ENCODE measurements at places on chromosomes 4 and X.
A peak's percentile ranks its signal among the peaks of the same experiment; 100 is the strongest.

DNA sequence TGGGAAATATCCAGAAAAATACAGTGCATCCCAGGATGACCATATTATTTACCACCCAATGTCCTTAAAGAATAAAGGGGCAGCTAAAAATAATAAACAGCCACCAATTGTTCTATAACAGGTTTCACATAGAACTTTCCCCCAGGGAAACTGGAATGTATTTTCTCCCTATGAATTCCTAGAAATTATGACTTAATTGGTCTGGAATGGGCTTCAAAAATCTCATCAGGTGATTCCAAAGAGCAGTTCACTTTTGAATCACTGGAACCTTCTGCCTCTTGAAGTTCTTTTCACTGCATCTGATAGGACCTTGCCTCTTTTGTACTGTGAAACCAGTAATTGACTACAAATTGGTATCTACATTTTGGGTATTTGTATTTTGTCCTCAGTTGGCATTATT is 119.3 kb downstream of the ZNF330 start:
- no peak for DNase-seq

DNA sequence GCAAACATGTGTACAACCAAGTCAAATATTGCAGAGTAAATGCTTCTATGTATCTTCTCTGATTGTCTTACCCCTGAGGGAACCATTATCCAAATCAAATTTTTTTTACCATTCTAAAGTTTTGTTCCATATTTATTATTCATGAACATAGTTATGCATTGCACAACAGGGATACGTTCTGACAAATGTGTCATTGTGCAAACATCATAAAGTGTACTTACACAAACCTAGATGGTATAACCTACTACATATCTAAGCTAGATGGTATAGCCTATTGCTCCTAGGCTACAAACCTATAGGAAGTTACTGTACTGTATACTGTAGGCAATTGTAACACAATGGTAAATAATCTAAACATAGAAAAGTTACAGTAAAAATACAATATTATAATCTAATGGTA is 23.4 kb downstream of the BEX3 start:
- no peak for DNase-seq

DNA sequence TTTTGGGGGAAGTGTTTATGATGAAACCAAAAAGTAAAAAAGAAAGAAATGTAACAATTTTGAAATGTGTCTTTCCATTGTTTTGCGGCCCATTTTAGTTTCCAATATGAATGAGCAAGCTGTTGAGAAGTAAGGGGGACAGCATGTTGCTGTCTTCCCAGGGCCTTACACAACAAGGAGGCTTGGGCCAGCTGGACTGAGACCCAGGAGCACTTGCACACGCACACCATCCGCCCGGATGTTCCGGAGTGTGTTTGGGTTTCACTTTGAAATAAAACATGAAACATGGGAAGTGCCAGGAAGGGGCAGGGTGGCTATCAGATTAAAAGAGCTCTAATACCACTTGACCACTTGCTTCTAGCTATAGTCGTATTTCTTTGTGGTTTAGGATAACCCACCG is 144.4 kb downstream of the NHS start:
- DNase-seq, result no peak

- no peak for DNase-seq
These were observed 51.2 kb downstream of the TRIML1 start for GRCh38 chr4:188190461-188190860.

DNA sequence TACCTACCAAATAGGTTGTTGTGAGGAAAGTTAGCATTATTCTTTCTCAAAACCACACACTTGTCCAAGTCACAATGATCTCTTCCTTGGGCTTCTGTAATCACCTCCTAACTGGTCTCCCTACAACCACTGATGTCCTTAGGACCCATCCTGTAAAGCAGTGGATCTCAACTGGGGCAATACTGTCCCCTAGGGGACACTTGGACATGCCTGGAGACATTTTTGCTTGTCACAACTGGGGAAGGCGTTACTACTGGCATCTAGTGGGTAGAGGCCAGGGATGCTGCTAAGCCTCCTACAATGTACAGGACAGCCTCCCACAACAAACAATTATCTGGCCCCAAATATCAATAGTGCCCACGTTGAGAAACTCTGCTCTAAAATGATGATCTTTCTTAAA is 118.7 kb upstream of the AP1S2 start:
- no peak for DNase-seq

DNA sequence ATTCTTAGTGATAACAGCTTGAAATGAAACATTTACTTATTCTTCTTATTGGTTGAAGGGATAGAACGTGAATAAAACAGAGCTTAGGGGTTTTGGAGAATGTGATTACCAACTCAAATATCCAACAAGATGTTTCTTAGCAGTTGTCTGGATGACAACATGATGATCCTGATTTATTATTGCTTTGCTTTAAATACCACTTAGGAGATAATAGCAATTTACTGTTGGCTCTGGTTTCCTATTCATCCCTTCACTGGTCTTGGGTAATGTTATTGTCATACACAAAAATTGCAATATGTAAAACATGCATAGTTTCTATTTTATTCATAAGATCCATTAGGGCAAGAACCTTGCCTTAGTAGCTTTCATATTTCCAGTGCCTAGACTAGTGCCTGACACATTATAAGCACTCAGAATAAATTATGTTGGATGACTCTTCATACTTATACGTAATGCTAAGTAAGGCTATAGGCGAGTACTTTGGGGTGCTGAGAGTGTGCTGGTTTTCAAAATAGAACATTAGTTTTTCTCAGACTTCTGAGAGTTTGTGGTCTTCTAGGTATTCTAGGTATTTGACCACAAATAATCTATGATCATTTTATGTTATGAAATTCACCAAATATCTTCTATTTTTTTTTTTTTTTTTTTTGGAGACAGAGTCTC is 58.6 kb upstream of the PGRMC2 start:
- no peak for DNase-seq

DNA sequence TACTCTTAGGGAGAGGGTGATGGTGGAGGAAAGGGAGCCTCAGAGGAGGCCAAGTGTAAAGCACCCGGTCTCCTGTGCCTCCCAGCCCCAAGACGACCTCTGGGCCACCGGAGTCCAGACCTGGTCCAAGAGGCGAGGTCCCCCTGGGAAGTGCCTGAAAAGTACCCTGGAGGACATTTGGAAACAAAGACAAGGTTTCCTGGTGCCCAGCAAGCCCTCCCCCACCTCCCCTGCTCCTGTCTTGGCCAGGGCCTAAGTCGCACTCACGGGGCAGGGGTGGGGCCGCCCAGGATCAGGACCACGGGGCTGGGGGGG is 532 bp upstream of the SH3BP2 start:
- no peak for DNase-seq

- no peak for DNase-seq
These were observed 295.3 kb downstream of the MID1IP1 start for GRCh38 chrX:39096599-39096998.

DNA sequence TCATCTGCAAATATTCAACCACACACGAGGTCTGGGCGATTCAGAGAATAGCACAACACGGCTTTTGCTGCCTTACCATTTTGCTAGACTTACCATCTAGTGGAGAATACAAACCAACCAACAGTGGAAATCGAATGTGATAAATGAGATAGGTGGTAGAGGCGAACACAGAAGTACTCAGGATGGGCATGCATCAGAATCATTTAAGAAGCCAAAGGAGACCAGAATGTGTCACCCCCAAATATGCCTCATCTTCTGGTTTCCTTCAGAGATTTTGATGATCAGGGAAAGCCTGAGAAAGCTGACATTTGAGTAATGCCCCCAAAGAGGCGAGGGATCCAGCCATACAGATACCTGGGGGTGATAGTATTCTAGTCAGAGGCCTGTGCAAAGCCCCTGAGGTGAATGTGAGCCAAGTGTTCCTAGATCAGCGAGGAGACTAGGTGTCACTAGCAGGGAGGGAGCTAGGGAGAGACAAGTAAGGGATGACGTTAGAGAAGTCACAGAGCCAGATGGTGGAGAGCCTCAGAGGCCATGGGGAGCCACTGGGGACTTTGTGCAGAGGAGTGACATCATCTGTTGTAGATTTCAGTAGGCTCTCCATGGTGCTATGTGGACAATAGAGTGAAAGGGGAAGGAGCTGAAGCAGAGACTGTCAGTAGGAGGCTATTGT is 1.7 kb downstream of the MTMR1 start:
- no peak for DNase-seq

DNA sequence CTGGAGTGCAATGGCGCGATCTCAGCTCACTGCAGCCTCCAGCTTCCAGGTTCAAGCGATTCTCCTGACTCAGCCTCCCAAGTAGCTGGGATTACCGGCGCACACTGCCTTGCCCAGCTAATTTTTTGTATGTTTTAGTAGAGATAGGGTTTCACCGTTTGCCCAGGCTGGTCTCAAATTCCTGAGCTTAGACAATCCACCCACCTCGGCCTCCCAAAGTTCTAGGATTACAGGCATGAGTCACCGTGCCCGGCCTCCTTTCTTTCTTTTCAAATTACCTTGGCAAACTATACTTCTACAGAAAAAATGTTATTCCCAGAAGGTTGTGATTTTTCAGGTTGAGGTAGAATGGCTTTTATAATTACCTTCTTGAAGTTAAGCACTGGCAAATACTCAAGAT is 321.9 kb upstream of the PRPS2 start:
- no peak for DNase-seq

DNA sequence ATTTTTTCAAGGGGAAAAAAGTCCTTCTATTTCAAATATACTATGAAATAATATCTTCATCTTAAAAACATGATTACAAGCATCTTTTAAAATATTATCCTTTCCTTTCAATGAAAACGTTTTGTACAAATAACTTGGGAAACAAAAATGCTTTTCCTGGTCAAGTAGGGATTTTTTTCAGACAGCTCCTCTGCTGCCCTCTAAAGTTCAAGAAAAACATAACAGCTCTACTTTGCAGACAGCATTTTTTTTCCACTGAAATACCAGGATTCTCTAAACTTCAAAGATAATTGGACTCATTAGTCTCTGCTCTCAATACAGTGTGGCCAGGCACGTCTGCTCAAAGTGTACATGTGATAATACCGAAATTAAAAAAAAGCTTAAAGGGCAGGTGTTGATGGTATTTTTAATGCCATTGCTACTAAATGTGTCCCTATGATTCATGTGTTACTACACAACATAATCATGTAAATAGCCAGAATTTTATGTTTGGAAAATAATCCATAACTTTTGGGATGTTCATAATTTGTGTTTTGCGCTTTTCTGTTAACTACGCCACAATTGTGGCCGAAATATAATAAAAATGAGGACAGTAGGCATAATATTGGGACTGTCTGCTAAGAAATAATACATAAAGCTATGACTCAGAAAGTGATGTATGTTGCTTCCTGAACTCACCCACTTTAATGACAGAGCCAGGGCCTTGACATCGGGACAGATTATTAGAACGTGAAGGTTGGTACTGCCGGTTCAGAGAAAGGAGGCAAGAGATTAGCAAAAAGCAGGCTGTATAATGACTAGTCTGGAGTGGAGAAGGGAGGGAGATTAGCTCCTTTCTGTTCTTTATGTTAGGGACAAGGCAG is 478.9 kb downstream of the KCNIP4 start:
- DNase-seq, result no peak

DNA sequence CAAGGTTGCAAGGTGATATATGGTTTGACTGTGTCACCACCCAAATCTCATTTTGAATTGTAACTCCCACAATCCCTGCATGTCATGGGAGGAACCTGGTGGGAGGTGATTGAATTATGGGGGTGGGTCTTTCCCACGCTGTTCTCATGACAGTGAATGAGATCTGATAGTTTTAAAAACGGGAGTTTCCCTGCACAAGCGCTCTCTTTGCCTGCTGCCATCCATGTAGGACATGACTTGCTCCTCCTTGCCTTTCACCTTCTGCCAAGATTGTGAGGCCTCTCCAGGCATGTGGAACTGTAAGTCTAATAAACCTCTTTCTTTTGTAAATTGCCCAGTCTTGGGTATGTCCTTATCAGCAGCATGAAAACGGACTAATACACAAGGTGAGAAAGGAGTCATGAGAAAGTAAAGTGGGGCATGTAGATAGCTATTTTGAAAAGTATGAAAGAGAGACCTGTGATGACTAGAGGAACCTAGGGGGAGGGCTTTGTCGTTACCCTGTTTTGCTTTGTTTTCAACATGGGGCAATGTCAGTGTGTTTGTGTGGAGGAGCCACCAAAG is 6.3 kb downstream of the ZBTB49 start:
- DNase-seq, result no peak

DNA sequence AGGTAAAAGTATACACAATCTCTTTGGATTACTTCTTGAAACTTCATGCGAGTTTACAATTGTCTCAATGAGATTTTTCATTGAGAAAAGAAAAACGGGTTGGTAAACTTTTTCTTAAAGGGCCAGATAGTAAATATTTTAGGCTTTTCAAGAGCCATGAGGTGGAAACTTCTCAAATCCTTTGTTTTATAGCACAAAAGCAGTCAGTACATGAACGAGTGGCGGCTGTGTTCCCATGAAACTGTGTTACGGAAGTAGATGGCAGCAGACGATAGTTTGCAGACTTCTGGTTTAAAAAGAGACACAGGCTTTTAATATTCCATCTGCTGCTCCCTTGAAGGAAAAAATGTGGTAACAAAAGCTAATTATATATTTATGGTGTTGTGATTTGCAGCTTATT is 332.0 kb downstream of the TENM3 start:
- DNase-seq, result no peak

- no peak for DNase-seq
These were observed 56.6 kb downstream of the DKK2 start for GRCh38 chr4:106979476-106979875.

- DNase-seq, result no peak
These were observed 4.8 kb upstream of the IGFBP7 start for GRCh38 chr4:57114973-57115372.

DNA sequence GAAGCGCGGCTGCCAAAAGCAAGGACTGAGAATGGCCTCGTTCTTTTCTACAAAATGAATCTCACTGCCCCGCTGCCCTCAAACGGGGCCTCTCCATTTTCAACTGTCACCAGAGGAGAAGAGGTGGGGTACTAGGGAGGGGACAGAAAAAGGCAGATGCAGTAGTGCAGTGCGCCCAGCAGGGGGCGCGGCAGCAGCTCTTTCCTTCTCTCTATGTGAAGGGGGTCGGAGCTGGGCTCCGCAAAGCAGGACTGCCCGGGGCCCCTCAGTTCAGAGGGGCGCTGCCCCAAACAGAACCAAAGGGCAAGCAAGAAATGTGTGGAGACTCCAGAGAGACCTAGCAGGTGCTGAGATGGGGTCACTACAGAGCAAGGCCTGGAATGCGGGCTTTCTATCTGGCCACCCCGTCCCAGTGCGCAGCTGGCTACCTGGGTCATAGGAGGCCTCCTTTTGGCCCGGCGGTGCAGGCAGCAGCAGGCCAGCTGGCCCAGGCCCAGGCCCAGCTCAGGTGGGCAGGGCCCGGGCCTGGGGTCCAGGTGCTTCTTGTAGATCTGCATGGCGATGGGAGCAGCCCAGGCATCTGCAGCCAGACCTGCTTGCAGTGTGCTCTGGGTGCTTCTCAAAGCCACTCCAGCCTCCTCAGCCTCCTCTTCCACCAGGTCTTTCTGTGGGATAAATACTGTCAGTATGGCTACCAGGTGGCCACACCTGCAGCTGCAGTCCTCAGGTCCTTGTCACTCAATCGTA is 5.9 kb downstream of the IRAK1 start:
- DNase-seq, result peak; percentile 51

DNA sequence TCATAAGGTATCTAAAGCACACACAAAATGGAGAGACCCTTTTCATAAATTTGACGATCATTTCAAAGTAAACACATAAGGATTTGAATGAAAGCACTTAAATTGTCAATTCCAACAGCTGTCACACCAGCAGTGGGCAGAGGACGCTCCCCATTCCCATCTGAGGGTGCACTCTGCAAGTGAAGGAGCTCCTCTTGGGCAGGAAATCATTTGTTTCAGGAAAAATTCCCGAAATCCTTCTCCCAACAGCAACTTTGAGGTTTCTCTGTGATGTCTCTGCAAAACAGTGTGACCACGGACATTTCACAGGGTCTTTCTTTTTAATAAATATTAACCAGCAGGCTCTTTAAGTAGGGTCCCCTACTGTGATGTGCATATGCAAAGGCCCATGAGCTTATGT is 111.0 kb downstream of the EPHA5 start:
- no peak for DNase-seq
